ENCODE measurements at places on chromosomes 1 and 21. TPM values are rescaled to one million over a fixed set of nuclear protein-coding genes. Genes with fewer than 3 reads are reported as not detected.
A peak's percentile ranks its signal among the peaks of the same experiment; 100 is the strongest.

DNA sequence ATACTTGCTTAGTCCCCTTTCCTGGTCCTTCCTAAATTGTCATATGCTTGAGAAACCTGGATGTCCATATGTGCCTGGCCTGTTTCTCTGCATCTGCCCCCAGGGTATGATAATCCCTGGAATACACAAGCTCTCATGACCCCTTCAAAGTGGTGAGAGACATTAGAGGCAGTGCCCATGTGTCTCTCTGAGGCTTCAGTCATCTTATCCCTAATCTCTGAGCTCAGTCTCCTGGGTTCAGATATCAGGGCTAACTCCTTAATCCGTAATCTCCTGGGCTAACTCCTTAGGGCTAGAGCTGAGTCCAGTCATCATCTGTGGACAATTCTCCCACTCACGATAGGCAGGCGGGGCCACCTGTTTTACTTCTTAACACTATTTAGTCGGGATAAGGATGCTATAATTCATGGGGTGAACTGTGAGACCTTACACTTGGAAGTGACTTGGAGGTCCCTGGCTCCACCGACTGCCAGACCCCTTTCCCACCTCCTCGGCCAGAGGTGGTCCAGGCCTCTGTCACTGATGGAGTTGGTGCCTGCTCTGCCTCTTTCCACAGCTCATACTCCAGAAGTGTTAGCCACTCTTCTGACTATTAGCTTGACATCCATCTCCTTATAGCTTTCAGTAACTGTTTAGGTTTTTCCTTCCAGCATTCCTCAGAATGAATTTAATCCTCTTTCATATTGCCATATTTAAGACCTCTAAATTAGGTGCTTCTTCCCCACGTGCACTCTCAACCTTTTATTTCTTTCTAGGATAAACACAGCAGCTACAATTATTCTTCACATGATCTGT lies 22.7 kb downstream of the CCN1 start:
- no peak for DNase-seq

DNA sequence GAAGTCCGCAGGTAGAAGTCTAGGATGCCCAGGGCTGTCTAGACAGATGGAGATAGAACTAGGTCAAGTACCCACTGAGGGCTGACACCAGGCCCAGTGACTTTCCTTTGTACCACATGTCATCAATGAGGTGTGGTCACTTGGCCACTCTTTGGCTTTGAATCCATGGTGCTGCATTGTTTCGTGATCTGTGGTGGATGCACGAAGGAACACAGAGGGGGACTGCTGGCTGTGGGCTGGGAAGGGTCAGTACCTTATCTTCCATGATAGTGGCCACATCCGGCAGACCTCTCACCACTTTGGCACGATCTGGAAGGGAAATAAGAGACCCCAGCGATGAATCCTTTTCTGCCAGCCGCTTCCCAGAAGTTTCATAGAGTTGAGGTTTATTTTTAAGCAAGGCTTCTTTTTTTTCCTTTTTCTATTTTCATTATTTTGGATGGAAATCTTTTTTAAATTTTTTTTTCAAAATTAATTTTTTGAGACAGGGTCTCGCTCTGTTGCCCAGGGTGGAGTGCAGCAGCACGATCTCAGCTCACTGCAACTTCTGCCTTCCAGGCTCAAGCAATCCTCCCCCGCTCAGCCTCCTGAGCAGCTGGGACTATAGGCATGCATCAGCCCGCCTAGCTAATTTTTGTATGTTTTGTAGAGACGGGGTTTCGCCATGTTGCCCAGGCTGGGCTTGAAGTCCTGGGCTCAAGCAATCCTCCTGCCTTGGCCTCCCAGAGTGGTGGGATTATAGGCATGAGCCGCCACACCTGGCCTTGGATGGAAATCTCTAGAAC lies 53.1 kb downstream of the MYOM3 start:
- DNase-seq = no peak

- DNase-seq = no peak
These were observed 40.7 kb downstream of the CD2 start for GRCh38 chr1:116794804-116795481.

GRCh38 chr21:34797921-34798535 lies 129.2 kb downstream of the CLIC6 start:
- no peak for DNase-seq

SERINC2 gene
- total RNA-seq = 10.4 TPM

GRCh38 chr1:180229483-180230415 lies at the start of gene LHX4:
Gene LHX4 (plus strand): TSS chr1:180230264. CDS start chr1:180230530, 266 bp downstream.
- DNase-seq = no peak

CR1 gene
- 3.7 TPM for total RNA-seq

KCNJ15 gene
- total RNA-seq = 0.98 TPM

F13B gene
- total RNA-seq = not detected

- no peak for DNase-seq
These were observed 39.8 kb upstream of the NFIA start for GRCh38 chr1:61042466-61043009.

DNA sequence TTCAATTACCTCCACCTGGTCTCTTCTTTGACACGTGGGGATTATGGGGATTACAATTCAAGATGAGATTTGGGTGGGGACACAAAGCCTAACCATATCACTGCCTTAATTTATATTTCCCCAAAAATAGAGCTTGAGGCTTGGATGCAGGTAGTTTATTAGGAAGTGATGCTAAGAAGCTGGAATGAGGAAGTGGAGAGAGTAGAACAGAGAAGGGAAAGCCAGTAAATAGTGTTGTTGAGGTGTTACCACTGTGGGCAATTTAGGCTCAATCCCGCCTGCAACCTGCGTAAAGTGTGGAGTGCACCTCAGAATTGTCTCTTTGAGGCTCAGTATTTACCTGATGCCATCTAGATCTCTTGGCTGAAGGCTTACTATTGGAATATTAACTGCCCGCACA lies 4.9 kb upstream of the DOCK7 start:
- no peak for DNase-seq

- no peak for DNase-seq
These were observed 28.2 kb downstream of the CITED4 start for GRCh38 chr1:40833979-40834378.

GRCh38 chr1:60034999-60035398 lies 38.6 kb downstream of the C1orf87 start:
- DNase-seq = no peak

S100A14 gene
- 99.2 TPM for total RNA-seq

- DNase-seq = no peak
These were observed 95.3 kb upstream of the SLC25A33 start for GRCh38 chr1:9443913-9444445.

DNA sequence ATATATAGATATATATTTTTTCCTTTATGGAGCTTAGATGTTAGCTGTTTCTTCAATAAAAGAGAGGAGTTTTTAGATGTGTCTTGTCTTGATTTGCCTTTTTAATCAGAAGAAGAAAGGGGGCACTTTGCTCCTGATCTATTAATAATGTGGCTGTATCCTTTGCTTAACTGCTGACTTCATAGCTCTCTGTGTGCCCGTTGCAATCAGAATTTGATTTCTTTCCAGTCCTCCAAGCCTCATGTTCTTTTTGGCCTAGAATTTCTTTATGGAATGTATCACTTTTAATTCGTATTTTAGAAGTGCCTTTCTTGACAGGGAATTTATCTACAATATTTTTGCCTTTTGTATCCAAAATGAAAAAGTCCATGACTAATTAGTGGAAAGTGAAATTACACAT lies 85.3 kb downstream of the C1orf21 start:
- DNase-seq = no peak

DNA sequence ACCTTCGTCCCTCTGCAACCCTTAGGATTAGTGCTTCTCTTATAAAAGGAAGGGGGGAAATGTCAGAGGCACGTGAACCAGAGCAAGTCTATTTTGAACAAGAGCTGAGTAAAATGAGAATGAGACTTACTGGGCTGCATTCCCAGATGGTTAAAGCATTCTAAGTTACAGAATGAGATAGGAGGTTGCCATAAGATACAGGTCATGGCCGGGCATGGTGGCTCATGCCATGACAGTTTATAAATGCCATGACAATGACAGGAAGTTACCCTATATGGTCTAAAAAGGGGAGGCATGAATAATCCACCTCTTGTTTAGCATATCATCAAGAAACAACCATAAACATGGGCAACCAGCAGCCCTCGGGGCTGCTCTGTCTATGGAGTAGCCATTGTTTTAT lies 2.5 kb upstream of the AQP10 start:
- DNase-seq = no peak

NR5A2 gene
- 4.9 TPM for total RNA-seq

GJA5 gene
- 3.7 TPM for total RNA-seq

DNA sequence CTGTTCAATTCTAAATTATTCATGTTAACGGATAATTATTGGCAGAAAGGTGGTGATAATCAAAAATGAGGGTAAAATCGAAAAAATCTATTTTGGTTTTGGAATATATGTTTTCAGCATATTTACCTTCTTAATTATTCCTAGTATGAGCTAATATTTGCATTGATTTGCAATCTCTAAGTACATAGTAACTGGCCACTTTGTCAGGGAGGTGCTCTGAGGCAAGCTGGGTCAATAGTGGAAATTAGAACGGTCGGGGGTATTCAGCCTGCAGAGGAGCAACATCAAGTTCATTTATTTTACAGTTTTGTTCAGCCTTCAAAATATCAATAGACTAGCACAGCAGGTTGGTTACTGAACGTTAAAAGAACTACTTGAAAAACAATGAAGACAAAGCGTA lies 1.8 kb downstream of the OTUD7B start:
- no peak for DNase-seq

BRDT gene
- total RNA-seq = 0.29 TPM

DNA sequence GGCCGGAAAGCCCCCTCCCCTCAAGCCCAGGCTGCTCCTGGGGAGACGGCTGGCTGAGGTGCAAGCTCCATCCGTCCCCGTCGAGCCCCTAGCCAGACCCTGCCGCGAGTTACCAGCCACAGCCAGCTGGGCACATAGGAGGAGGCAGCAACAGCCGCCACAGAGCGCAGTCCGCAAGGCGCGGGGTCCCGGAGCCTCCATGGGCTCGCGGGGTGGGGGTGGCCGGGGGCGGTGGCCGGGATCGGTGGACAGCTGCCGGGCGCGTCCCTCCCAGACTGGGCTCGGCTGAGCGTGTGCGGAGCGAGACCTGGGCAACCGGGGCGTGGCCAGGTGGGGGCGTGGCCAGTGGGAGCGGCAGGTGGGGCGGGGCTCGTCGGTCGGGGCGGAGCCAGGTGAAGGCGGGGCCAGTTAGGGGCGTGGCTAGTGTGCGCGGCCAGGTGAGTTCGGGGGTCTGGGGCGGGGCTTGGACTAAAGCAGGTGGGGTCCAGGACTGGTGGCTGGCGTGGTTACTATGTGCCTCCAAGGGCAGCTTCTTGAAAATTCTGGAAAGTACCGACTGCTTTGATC lies at the start of gene CD164L2:
Gene CD164L2, minus strand, starts transcription at position 295 of the 567 bp plus-strand sequence. Its CDS starts 94 bp downstream, at position 201.
- peak; percentile 75 for DNase-seq

GRCh38 chr1:145729196-145729595 lies 9.9 kb downstream of the CD160 start:
- DNase-seq = no peak

ASTN1 gene
- 0.16 TPM for total RNA-seq

- DNase-seq = no peak
These were observed 116.9 kb upstream of the NGF start for GRCh38 chr1:115454837-115455511.

DNA sequence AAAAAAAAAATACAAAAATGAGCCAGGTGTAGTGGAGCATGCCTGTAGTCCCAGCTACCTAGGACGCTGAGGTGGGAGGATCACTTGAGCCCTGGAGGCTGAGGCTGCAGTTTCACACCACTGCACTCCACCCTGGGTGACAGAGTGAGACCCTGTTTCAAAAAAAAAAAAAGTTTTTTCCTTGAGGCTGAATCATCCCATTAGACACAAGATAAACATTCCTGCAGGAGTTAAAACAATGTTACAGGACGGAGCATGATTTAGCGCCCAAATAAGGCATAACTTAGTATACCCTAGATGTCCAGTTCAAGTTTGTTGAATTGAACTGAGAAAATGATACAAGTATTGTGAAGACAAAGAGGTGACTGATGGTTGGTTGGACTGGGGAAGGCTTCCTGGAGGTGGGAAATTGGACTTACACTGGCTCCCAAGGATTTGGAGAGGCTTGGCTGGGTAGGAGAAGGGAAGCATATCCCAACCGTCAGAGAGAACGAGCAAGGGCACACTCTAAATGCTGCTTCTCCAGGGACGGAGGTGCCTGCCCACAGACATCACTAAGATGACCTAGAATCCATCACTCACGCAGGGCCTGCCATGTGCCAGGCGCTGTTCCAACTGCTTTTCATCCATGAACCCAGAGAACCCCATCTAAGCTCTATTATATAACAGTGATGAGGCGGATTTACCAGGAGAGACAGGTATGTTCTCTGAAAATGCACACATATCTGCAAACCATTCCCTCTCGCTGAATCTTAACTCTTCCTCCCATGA lies 610.6 kb downstream of the KIF26B start:
- no peak for DNase-seq

UTS2 gene
- 1.6 TPM for total RNA-seq

GRCh38 chr21:35827004-35827403 lies 233.3 kb downstream of the SETD4 start:
- no peak for DNase-seq

CERS2 gene
- 121 TPM for total RNA-seq

DNA sequence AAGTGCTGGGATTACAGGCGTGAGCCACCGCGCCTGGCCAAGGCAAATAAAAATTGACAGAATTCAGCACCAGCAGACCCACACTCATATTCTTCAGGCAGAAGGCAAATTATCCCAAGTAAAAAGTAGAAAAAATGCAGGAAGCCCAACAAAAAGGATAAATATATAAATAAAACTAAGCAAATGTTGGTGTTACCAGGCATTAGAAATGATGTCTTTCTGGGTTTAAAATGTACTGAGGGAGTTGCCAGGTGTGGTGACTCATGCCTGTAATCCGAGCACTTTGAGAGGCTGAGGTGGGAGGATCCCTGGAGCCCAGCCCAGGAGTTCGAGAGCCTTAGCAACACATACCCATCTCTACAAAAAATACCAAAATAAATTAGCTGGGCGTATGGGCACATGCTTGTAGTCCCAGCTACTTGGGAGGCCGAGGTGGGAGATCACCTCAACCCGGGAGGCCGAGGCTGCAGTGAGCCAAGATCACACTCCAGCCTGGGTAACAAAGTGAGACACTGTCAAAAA lies 6.3 kb downstream of the INTS11 start:
- DNase-seq = peak; percentile 84
